NCI-H146 (cell line): ENCODE measurements at places on chromosomes 12 and 14.

GRCh38 chr14:37403626-37404025 is 191.4 kb downstream of the FOXA1 start:
- peak; percentile 43 for DNase-seq

- peak; percentile 21 for DNase-seq
These were observed 6.6 kb downstream of the BRF1 start for GRCh38 chr14:105294142-105294597.

GRCh38 chr12:7180685-7181084 is 8.8 kb upstream of the PEX5 start:
- no peak for DNase-seq

- no peak for DNase-seq
These were observed 113.5 kb downstream of the SCARB1 start for GRCh38 chr12:124750149-124750656.

DNA sequence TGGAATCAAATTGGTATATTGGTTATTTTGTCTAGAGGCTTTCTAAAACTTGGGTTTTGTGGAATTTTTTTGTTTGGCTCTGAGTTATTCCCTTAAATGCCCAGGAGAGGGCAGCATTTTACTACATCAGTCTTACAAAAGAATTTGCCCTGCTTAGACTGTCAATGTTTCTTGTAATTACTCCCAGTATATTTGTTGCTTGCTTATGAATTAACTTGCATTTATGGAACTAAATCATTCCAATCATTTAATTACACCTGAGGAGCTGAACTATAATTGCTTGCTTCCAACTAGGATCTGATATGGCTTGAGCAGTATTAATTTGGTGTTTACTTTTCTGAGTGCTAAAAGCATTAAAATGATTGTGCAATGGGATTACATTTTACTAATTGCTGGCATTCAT is 48.7 kb downstream of the MIPOL1 start:
- peak; percentile 72 for DNase-seq

DNA sequence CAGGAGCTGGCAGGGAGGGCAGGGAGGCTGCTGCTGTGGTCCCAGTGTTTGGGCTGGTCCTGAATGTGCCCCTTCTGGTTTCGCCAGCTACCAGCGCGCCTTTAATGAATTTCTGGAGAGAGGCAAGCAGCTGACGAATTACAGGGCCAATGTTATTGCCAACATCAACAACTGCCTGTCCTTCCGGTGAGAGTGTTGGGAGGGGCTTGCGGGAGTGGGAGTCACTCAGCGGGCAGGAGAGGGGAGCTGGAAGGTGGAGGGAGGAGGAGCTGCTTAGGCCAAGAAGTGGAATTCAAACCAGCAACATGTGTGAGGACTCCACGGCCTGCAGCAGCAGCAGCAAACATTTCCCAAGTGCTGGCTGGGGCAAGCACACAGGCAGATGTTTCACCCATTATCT is 7.7 kb downstream of the TNFAIP2 start:
- DNase-seq, result no peak

DNA sequence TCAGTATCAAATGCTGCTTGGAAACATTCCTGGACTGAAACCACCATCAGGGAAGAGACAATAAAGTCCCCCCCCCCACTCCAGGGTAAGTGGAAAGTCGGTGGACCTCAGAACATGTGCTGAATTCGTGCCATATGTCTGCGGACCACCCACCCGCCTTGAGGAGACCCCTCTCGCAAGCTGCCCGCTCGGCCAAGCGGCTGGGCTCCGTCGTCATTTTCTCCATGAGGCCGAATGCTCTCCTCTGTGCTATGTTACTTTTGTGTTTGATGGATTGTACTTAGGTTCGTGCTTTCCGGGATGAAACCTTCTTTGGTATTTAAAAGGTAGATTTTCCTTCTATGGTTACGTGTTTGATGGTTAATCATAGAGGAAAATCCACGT is 136.2 kb upstream of the RTL1 start:
- no peak for DNase-seq

DNA sequence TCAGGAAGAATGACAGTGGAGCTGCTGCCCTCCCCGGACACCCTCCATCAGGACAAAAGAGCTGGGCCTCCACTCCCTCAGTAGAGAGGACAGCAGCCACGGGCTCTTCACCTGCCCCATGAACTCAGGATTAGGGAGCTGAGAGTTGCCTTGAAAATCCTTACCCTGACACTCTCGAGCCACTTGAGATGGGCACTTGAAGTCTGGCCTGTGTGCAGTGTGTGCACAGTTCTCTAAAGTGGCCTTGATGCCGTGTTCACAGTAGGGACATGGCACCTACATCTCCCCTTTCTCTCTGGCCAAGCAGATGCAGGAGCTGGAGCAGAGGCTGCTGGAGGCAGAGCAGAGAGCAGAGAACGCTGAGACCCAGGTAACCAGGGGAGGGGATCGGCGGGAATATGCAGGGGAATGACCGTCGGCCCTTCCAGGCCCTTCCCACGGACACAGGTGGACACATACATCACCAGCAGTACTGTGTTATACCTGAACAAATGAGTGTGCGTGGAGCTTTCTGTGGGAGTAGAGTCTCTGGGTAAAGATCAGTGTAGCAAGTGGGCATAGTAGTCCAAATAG is 22.5 kb downstream of the PLEKHH1 start:
- DNase-seq, result no peak

DNA sequence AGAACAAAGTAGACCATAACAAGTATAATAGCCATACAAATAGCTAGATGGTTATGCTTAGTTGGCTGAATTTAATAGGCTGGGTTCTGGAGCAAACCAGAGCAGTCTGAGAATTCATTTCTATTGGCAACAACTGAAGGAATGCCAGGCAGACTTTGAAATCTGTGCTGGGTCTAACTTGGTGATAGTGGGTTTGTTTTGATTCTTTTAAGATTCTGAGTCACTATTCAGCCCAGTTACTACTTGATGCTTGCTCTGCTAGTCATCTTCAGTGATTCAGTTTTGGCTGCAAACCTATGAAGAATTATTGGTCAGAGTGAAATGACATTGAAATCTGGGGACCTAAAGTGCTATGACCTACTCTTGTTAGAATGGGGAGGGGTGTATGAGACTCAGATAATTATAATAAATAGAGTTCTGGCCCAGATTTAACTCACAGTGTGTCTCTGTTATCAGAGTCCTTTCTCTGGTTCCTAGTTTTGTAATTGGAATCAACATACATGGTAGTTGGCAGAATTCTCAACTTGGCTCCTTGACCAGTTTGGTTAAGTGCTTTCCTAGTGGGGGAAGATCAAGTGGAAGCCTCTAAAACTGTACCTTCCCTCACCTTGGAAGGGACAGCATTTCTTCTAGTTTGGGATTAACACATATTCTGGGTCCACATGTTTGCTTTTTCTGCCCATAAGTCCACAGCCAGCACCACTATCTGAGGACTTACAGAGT is 43.5 kb downstream of the MNAT1 start:
- DNase-seq, result no peak

- DNase-seq, result no peak
These were observed 9.0 kb downstream of the TRHDE start for GRCh38 chr12:72281126-72281525.

- peak; percentile 25 for DNase-seq
These were observed 63.3 kb upstream of the HSPB8 start for GRCh38 chr12:119115296-119115905.

GRCh38 chr12:131944601-131945251 is 5.0 kb upstream of the EP400 start:
- no peak for DNase-seq

- no peak for DNase-seq
These were observed 66.0 kb upstream of the DIO3 start for GRCh38 chr14:101495284-101495683.

DNA sequence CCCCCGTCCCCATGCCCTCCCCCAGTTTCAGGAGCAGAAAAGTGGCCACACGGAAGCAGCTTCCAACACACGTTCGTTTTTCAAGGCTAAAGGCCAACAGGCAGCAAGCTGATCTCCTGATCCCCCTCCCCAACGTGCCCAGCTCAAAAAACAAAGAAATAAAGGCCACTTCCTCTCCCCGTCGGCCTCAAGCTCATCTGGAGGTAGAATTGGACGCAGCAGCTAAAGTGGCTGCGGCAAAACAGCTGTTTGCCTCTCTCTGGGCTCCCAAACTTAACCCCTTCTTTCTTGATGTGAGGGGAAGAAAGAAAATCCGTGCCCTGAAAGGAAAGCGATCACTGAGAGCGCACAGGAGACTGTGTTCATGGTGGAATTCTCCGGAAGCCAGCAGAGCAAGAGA is 66.3 kb downstream of the SCARB1 start:
- no peak for DNase-seq

DNA sequence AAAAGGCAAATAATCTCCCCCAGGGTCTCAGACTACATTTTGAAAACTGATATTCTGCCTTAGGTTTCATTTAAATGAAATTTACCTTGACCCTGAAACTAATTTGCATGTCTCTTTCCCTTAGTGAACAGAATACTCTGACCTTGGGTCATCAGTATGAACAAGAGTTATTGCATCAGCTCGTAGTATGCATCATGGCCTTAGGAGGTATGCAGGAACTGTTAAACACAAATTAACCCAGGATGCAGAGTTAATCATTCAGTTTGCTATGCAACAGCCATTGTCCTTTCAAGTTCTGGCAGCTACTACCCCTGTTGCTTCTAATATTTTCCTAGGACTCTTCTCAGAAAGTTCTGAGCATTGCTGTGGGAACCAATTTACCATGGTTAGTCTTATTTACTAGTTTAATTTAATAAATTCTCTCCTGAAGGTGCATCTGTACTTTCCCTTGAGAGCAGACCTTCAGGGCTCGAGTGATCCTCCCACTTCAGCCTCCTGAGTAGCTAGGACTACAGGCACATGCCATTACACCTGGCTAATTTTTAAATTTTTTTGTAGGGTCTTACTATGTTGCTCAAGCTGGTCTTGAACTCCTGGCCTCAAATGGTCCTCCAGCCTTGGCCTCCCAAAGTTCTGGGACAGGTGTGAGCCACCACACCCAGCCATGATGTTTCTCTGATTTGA is 126.7 kb downstream of the TTC6 start:
- DNase-seq, result no peak

DNA sequence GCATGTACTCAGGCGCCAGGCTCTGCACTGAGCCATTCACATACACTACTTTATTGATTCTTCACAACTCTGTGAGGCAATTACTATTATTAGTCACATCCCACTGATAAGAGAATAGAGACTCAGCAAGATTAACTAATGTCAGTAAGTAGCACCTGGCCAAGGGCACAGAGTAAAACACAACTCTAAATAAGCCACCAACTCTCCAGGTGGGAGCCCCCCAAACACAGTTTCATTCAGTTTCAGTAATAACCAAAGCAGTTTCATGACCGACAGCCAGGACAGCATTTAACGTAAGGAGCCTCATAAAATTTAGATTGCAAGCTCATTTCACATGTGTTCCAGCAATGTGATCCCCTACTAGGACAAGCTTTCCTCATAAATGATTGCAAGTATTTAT is 323.1 kb upstream of the CCDC196 start:
- DNase-seq, result peak; percentile 59

GRCh38 chr14:72925815-72926291 is 411 bp upstream of the DCAF4 start:
- DNase-seq, result no peak

- DNase-seq, result no peak
These were observed 9.8 kb upstream of the KRT8 start for GRCh38 chr12:52914576-52915121.

GRCh38 chr14:88168498-88169165 is 154.4 kb downstream of the KCNK10 start:
- no peak for DNase-seq

- DNase-seq, result no peak
These were observed 501.6 kb downstream of the EGLN3 start for GRCh38 chr14:33449268-33449667.

GRCh38 chr14:77272261-77272660 is 1.3 kb upstream of the NGB start:
- no peak for DNase-seq

DNA sequence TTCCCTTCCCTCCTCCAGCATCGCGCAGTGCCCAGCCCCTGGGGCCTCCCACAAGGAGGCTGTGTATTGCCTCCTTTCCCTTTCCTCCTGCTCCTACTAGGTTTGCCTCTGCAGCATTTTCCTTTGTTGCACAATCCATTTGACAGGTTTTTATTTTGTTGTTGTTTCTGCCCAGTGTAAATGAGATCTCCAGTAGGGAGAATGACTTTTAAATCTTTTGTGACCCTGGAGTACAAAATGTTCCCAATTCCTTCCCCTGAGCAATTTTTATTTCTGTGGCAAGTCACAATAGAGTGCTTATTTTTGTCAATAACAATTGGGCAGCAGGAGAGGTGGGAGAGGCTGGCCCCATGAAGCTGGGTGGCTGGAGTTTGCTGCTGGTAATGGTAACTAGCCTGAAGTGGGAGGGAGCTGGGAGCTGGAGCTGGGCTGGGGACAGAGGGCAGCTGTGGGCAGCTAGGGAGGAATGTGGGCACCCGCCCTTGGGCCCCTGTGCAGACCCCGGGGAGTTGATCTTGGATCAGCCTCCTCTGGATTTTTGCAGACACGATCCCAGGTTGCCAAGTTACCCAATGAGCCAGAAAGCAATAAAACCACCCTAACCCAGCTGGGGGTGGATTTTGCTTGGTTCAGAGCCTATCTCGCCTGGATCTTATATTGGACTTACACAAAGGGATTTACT is 160.1 kb downstream of the KTN1 start:
- no peak for DNase-seq

DNA sequence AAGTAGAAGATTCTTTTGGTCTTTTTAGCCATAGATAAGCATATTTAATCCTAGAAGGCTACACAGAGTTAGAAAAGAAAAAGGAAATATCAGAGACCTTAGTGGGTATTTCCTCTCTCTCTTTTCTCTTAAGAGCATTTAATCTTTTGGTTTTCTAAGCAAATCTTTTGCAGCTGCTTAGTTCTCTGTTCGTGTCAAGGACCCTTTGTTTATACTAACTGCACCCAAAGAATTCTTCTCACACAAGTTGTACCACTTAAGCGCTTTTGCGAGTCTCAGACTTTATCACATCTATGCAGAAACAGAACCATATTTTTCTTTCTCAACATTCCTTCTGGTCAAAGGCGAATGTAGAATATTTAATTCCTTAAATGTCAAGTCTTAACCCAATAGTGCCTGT is 17.9 kb upstream of the NID2 start:
- DNase-seq, result no peak

- no peak for DNase-seq
These were observed 8.8 kb downstream of the TAMALIN start for GRCh38 chr12:52015532-52016041.

- DNase-seq, result no peak
These were observed 665.7 kb upstream of the TBX3 start for GRCh38 chr12:115349711-115350110.

GRCh38 chr12:51917746-51918453 is 10.6 kb downstream of the ACVRL1 start:
- peak; percentile 19 for DNase-seq
